Stomach (tissue), 19 donors: ENCODE measurements at places on chromosomes 5 and 9. TPM values are rescaled to one million over a fixed set of nuclear protein-coding genes. Genes with fewer than 3 reads are reported as not detected.

GRCh38 chr5:141490771-141491170 lies 1.9 kb downstream of the PCDHGC5 start:
- no peak overlapping the region for H3K4me3 ChIP-seq
- no peak overlapping the region for H3K27ac ChIP-seq
- DNase-seq, result no peak
- H3K36me3 ChIP-seq, result no peaks in the 10 kb centered on the region

DNA sequence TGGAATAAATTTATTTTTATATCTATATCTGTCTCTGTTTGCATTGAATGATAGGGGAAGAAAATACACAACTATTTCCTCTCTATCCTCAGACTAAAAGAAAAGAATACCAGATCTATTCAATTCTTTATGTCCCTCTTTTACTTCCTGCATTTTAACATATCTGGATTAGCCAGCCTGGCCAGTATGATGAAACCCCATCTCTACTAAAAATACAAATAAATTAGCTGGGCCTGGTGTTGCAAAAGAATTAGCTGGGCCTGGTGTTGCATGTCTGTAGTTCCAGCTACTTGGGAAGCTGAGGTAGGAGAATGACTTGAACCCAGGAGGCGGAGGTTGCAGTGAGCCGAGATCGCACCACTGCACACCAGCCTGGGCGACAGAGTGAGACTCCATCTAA lies 182.0 kb downstream of the LURAP1L start:
- no peak for DNase-seq
- no peaks in the 10 kb centered on the region for H3K36me3 ChIP-seq
- H3K27ac ChIP-seq, result no peak overlapping the region
- peaks cover 23% of the 10 kb centered on the region for H3K4me1 ChIP-seq
- H3K27me3 ChIP-seq, result no peaks in the 10 kb centered on the region

DNA sequence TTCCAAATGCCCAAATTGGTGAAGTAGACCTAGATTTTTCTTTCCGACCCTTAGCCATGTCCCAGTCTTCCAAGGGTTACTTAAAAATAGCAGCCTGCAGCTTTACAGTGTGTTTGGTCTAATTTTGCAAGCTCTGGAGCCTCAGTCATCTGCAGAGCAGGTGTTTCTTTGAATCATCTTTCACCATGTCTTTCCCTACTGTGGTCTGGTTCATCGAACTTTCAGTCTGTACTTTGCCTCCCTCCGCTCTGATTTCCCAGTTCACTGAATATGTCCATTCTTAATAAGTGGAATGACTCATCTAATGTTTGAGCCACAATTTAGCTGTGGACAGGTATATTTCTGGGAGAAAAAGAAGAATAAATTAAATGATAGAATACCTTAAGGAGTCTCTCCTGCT lies 1060.7 kb downstream of the EFNA5 start:
- H3K4me3 ChIP-seq, result no peak overlapping the region
- H3K4me1 ChIP-seq, result no peaks in the 10 kb centered on the region
- no peak for DNase-seq
- H3K27ac ChIP-seq, result no peak overlapping the region
- no peaks in the 10 kb centered on the region for H3K36me3 ChIP-seq

DNA sequence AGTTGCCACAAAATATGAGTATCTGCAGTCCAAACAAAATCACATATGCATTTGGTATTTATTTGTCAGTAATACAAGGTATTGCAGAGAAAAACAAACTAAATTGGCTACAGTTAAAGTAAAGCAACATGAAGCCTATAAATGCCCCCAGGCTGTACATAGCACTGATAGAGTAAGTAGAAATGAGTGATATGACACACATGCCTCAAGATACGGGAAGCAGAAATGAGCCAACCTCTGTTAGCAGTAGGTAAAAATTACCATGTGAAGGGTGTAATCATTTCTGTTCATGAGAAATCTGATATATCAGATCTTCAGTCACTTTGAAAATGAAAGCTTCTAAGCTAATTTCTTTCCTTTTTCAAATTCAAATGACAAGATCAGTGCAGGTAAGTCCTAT lies 131.1 kb downstream of the CHSY3 start:
- no peak overlapping the region for H3K27ac ChIP-seq
- H3K4me1 ChIP-seq, result no peaks in the 10 kb centered on the region
- no peak overlapping the region for H3K4me3 ChIP-seq
- no peak for DNase-seq
- H3K27me3 ChIP-seq, result no peaks in the 10 kb centered on the region

- H3K4me1 ChIP-seq, result peaks cover 77% of the 10 kb centered on the region
- no peak overlapping the region for H3K4me3 ChIP-seq
- H3K27ac ChIP-seq, result peak overlapping the region; percentile 60
- no peaks in the 10 kb centered on the region for H3K27me3 ChIP-seq
- peak; percentile 83 for DNase-seq
Observed at GRCh38 chr9:134055981-134056461, 11.8 kb downstream of the BRD3 start.

The FAM81B gene
- total RNA-seq, result not detected

The MTREX gene
- 138 TPM for total RNA-seq
